ENCODE measurements at places on chromosomes 2 and 18.

DNA sequence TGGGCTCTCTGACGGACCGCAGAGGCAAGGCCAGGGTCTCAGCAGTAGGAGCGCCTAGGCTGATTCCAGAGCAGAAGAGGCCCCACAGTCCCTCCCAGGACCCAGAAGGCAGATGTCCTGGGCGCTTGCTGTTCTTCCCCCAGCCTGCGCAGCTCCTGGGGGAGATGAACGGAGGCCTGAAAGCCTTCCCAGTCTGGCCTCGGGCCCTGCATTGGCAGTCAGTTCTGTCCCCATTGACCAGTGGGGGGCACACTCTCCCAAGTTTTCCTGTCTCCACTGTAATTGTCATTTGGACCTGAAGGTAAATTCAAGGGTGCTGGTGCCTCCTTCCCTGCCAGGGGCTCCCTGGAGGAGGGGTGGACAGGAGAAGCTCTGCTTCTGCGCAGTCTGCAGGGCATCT lies 345.7 kb downstream of the CYP26B1 start:
- DNase-seq, result peak; percentile 42

GRCh38 chr2:85511008-85511811 lies 27.8 kb upstream of the MAT2A start:
- DNase-seq, result peak; percentile 51

DNA sequence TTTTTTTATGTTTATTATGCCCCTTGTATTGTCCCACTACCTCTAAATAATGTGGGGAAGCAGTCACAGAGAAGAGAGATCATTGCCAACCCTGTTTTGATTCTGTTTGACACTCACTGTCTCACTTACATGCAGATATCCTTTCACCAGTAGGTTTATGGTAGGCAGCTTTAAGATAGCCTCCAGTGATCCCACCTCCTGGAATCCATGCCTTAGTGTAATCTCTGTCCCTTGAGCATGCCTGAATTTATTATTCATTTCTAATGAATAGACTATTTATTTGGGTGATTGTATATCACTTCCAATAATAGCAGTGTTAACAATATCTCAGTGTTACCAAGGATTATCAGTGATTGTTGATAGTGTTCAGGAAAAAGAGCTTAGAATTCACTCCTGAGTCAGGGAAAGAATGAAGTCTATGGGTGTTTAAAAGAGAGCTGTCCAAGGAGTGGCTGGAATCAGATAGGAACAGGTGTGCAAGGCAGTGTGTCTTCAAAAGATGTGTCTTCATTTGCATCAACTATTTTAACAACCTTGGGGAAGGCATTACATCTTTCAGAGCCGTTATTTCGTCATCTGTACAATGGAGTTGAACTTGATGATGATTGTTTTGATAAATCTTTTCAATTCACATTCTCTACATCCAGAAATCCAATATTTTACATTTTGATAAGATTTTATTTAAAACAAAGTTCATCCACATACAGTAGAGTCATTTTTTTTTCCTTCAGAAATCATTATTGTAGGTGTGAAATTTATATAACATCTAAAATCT lies 31.9 kb downstream of the PKP4 start:
- DNase-seq, result no peak

GRCh38 chr2:237540823-237541222 lies 25.6 kb upstream of the PRLH start:
- DNase-seq, result peak; percentile 77

DNA sequence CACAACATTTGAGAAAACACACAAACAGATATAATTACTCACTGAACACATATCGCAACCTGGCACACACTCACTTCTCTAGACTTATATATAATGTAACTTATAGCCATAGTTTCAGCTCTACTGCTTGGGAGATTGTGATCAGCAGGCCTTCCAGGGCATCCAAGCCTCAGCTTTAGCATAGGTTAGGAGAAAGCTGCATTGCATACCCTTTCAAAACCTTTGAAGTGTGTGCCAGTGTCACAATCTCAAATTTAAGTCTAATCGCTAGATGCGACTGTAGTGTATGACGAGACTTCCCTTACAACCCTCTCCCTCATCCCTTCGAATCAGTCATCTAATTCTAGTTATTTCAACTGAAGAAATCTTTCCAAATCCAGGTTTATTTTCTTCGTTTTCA lies 30.9 kb downstream of the SLC66A3 start:
- DNase-seq, result no peak

DNA sequence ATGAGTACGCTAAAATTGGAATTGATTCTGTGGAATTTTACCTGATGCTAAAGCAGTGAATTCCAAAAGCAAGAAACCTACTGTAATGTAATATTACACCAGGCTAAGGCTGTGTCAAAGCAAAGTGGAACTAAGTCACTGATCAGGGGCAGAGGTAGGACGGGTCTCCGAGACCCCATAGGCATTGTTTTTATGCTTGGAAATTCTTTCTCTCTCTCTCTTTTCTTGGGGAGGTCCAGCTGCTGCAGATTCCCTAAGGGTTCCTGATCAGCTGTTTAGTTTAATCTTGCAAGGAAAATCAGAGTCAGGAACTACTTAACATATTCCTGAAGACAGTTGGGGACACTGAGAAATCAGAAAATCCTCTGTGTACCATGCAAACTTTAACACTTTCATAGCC lies 220.2 kb downstream of the SRBD1 start:
- DNase-seq, result no peak

GRCh38 chr2:70768590-70769085 lies 638 bp upstream of the ADD2 start:
- DNase-seq, result no peak

- DNase-seq, result no peak
These were observed 360.5 kb upstream of the RGPD4 start for GRCh38 chr2:107466241-107466640.

DNA sequence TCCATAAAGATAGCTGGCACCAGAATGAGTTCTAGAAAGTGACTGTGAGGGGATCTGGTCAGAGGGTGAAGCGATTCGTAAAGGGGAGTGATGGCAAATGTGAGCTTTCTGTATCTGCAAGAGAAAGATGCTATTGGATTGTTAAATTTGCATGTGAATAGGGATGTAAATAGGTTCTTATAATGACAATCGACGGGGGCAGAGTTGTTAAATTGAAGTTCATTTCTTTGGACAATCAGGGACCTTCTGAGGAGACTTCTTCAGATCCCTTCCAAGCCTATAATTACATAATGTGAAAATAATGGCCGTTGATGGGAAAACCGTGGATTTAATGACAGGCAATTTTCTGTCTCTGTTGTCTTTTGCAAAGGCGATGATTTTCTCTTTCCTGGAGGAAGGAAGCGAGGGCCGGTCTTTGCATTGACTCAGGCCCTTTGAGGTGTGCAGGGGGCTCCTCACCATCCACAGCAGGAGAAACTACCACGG lies 52.2 kb upstream of the TMEM18 start:
- DNase-seq, result no peak

GRCh38 chr18:7116792-7117389 lies 706 bp downstream of the LAMA1 start:
- peak; percentile 3 for DNase-seq

GRCh38 chr2:20050104-20050645 lies 1.3 kb downstream of the LAPTM4A start:
- peak; percentile 94 for DNase-seq

- DNase-seq, result no peak
These were observed 139.4 kb upstream of the SIX3 start for GRCh38 chr2:44801841-44802776.

DNA sequence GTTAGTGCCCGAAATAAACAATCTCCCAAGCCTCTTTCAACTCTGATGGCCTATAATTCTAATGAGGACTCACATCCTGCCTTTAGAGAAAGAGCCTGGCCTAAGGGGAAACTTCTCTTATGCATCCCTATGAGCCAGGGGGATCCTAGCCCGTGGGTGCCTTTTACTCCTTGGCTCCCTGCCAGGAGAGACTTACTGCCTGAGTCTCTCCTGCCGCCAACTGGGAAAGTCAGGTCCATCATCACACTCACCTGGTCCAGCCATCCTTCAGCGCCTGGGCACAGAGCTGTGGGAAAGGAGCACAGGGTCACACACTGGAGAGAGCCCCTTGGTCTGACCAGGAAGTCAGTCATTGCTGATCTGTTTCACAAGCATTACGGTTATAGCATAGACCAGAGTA lies 24.1 kb downstream of the ENOSF1 start:
- no peak for DNase-seq

- no peak for DNase-seq
These were observed 8.9 kb upstream of the AFF3 start for GRCh38 chr2:100151310-100151709.

DNA sequence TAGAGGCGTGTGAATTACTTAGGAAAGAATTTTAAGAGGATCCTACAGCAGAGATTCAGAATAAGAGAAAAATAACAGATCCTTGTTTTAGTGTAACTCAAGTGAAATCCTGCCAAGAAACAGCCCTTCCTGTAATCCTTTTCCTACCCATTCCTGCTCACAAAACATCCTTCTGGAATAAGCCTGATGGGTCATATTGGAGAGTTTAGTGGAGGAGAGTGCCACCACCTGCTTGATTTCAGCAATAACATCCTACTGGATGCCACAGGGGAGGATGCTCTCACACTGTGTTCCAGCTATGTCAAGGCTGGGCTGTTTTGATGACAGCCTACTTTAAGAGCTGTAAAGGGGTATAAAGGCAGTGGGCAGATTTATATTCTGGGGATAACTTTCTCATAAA lies 54.8 kb upstream of the CCDC178 start:
- peak; percentile 4 for DNase-seq

DNA sequence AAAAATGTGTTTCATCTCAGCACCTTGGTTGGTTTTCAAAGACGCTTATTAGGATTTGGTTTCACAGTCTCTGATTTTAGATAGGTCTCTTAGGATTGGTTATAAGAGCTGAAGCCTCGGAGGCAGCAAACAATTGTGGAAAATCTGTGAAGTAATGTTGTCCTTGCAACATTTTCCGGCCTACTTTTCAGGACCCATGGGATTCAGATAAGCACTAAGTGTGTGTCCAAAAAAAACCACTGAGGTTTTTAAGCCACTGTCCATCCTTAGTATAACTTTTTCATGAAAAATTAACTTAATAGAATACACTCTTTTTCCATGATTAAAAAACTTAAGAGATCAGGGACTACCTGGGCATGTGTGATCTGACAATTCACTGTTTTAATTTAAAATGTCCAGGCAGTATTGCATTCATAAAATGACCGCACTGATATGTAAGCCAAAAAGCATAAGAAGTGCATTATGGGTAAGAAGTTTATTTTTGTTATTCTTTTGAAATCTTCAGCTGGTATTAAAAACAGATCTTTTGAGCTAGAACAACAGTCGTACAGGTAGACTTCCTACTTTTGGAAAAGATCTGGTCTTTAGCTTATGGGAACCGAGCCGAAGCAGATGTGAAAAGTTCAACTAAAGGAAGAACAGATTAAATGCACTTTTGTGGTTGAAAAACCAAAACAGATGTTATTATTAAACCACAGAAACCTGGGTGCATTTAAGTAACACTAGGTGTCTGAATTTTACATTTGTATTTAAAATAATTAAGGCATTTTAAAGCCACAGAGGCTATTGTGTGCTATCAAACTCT lies 479.4 kb upstream of the ZEB2 start:
- DNase-seq, result no peak

DNA sequence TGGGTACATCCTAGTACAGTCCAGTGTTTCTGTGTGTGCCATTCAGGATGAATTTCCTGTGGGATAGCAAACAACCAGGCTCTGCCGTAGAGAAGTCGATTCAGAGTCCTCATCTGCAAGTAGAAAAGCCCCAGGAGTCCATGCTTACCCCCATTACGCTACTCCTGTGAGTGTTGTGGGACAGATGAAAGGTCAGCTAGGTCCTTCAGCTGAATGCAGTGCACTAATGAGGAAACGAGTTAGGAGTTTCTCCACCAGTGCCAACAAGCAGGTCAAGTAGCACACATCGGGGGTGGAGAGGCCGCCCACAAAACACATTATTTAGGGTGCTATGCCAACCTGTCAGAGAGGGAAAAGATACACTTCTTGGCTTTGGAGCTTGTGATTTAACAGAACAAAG lies 2.5 kb upstream of the GPR39 start:
- no peak for DNase-seq

- DNase-seq, result no peak
These were observed 10.0 kb upstream of the AGFG1 start for GRCh38 chr2:227461811-227462461.

DNA sequence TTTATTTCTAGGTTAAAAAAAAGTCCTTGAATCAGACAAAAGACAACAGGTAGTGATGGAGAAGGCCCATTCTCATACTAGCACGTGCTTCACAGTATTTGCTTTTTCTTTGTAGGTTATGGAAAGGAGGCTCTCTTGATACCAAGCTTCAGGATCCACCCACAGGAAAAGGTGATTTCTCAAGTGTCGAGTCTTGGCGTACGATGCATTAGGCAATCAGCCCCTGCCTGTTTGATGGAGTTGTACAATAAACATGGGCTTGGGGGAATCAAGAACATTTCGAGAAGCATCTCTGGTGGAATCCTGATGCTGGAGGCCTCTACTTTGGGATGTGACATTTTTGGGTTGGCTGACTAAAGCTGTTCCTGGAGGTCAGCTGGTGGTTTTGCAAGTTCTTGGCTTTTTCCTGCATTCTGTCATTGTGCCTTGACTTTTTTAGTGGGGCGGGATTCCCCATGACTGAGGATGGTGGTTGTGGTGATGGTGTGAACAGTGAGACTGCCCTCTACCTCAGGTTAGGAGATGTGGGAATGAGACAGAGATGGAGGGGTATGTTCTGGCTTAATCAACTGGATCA lies 231.5 kb upstream of the SPRED2 start:
- no peak for DNase-seq

GRCh38 chr18:8976606-8977005 lies 125.9 kb upstream of the NDUFV2 start:
- no peak for DNase-seq

DNA sequence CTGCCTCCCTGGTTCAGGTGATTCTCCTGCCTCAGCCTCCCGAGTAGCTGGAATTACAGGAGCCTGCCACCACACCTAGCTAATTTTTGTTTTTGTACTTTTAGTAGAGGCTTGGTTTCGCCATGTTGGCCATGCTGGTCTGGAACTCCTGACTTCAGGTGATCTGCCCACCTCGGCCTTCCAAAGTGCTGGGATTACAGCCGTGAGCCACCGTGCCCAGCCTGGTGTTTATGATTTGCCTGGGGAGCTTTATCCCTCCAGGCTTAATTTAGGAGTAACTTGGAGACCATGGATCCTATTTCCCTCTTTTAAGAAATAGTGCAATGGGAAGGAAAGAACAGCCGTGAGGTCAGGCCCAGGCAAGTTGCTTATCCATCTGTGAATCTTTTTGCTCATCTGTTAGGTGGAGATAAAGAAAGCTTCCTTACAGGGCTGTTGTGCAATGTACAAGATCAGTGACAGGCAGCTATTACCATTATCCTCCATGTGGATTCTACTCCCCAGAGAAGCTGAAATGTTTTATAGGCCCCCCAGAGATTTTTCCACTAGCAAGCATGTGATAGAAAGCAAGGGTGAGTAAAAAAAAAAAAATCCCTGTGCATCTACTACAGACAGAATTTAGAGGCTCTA lies 104.9 kb upstream of the MGAT5 start:
- DNase-seq, result peak; percentile 80

Measured in hematopoietic multipotent progenitor cell treated with erythropoietin and hydrocortisone succinate and interleukin-3 and kit ligand, for 4 days (in vitro differentiated cells).